GM12878 (cell line): ENCODE measurements at places on chromosomes 5 and 9. TPM values are rescaled to one million over a fixed set of nuclear protein-coding genes. Genes with fewer than 3 reads are reported as not detected.

- DNase-seq = no peak
These were observed 22.2 kb upstream of the SLC9A3 start for GRCh38 chr5:546376-546908.

The GMCL2 gene
- 0.07 TPM in 1 of 2 replicates, not detected in the other for polyA plus RNA-seq

The CERCAM gene
- polyA plus RNA-seq = 0.45 and 1.3 TPM in 2 replicates

DNA sequence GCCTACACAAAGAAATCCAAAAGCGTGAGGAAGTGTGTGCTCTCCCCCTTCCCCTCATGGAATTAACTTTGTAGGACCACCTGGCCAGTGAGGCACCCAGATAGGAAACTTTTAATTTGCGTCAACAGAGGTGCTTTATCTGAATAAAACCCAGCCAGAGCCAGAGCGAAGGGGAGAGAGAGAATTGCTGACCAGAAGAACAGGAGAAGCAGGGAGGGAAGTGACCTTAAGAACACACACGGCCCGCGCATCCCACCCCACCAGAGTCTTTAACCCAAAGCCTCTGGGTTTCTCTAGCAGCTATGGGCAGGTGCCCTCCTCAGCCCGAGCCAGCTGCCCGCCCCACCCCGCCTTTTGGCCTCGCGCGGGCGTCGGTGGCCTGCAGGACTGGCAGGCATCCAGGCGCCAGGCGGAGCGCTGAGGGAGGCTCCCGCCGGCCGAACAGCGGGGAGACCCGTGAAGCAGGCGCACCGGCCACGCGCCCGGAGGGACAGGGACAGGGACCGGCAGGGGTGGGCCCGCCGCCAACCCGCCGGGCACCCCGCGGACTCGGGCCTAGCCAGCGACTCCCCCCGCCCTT, 580 bp downstream of the ERAP1 start:
- no peak for DNase-seq

- DNase-seq = no peak
These were observed 280.1 kb downstream of the KIF4B start for GRCh38 chr5:155293605-155294178.

DNA sequence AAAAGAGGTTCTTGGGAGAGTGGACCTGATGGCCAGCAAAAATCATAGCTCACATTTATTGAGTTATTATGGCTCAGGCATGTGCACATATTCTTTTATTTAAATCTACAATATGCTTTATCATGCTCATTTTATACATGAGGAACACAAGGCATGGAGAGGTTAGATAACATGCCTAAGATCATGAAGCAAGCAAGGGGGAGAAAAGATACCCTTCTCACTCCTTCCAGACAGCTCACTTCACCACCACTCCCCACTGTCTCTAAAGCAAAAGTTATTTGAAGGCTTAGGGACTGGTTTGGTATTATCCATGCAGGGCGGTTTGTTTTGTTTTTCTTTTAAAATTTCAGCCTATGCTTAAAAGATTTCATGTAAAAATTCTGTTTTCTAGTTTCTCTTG, 59.0 kb upstream of the PDE8B start:
- no peak for DNase-seq

- no peak for DNase-seq
These were observed 168.3 kb upstream of the DMAC1 start for GRCh38 chr9:7967851-7968250.

The PLEKHG4B gene
- polyA plus RNA-seq = 0.01 TPM in 1 of 2 replicates, not detected in the other

- no peak for DNase-seq
These were observed 71.2 kb upstream of the PARP8 start for GRCh38 chr5:50595199-50595598.

- DNase-seq = no peak
These were observed 67.1 kb downstream of the EHMT1 start for GRCh38 chr9:137685741-137686420.

DNA sequence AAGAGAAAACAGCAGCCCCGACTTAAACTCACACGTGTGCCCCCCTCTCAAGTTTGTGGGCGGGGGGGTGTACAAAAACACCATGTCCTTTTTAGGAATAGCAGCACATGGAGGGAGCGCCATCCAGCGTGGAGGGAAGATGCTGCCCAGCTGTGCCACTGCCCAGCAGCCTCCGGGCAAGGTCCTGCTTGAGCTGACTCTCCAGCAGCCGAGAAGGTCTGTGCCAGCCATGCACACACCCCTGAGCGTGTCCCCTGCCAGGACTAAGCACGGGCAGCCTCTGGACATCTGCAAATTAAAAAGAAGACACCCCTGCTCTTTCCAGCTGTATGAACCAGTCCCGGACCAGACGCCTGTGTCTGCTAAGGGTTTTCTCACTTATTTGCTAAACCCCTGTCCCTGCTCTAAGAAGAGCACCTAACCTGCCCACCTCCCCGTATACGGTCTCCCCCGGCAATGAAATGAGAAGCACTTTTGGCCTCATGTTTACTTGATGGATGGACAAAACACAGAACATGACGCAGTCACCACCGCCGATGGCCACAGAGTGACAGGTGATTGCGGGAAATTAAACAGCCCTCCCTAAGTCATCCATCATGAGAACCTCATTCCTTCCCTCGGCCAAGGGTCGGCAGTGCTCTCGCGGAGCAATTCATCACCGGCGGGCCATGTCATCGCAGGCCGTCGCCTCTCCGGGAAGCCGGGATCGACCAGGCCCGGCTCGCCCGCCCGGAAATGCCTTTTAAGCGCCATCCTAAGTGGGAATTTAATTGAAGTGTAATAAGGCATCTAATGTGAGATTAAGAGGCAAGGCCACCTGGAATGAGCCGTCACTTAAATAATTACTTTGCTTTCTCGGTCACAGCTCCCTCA, 96.9 kb downstream of the OLFM1 start:
- no peak for DNase-seq

DNA sequence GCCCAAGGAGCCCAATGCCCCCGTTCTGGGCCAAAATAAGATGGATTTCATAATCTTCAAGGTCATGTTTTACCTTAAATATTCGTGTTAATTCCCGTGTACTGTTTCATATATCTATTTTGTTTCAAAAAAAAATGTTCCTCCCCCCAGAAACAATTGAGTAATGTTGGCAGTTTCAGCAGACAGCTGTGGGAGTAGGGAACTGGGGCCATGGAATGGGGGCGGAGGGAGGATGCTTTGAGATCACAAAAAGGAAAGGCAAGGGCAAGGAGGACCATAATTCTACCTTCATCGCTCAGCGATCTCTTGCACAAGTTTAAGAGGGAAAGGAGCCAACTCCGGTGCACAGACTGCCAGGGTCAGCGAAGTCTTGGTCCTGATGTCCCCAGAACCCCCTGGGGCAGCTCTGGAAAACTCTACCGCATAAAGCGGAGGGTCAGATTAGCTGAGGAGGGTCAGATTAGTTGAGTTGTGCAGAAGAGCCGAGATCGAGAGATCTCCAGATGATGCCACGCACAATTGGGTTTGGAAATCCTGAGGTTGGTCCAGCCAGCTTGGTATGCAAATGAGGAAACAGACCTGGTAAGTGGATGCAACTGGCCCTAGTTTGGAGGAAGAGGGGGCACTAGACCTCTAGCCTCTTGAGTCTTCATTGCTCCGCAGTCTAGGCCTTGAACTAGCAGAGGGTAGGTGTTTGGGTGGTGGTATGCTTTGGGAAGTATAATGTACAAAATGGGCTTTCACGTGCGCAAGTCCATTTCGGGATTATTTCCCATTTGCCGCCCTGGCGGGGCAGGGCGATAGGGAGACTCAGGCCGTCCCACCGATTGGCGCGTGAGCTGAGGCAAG, 24.0 kb downstream of the CDKN2A start:
- DNase-seq = no peak
